Activated CD8-positive, alpha-beta T cell treated with anti-CD3 and anti-CD28 coated beads, Interleukin-2, amount 10 ng/mL, durations not matched to agents 7 days and 5 days (primary cell): ENCODE measurements at places on chromosomes 2 and 18.

DNA sequence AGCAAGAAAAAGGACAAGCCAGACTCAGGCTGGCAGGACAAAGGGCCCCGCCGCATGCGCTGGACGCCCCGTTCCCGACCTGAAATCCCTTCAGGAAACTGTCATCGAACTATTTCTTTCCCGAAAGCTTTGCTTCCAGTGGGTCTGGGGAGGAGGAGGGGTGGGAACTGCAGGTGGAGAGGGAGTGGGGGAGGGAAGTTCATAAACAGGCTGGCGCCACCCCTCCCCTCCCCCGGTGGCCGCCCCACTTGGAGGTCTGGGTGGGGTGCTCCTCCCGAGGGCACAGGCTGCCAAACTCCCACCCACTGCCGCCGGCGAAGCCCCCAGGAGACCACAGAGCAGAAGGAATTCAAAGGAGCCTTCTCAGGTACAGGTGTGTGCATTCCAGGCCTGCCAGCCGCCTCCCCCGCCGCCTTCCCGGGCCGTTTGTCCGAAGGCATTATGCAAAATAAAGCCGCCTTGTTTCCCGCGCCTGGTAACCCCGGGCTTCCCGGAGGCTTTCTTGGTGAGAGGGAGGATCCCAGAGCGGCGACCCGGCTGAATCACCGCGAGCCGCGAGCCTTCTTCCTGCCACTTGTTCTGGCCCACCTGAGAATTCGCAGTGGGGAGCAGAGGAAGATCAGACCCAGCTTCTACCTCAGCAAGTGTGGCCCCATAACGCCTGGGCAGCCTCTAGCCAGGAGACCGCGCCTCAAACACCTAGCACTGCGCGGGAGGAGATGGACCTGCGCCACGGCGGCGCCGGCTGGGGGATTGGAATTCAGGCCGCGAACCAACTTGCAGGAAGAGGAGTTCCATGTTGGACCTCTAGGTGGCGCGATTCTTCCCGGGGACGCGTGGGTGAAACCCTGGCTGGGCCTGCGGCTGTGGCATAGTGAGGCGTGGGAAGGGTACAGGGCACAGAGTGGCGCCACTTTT is 101.9 kb downstream of the FOXI3 start:
- DNase-seq, result peak; percentile 74

DNA sequence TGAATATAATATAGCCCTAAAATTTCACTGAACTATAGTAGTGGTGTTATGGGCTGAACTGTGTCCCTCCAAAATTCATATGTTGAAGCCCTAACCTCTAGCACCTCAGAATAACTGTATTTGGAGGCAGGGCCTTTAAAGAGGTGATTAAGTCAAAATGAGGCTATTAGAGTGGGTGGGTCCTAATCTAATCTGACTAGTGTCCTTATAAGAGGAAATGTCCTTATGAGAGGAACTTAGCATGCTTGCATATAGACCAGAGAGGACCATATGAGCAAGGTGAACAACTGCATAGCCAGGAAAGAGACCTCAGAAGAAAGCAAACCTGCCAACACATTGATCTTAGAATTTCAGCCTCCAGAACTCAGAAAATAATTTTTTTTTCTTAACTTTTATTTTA is 238.4 kb downstream of the ZEB2 start:
- no peak for DNase-seq

DNA sequence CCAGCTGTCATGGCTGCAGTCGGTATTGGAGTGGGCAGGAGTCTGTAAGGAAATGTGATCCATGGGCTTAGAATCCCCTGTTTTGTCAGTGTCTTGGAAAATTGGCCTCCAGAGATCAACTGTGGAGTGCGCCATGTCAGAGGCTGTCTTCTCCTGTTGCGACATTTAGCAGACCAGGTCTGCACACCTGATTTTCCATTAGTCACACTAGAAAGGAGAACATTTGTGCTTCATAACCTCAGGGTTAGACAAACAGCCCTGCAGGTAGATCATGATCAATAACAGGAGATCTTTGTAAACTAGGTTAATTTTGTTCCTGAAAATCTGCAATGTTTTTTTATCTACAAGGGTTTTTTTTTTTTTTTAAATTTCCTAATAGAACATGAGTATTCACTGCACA is 28.0 kb downstream of the LDLRAD4 start:
- no peak for DNase-seq

DNA sequence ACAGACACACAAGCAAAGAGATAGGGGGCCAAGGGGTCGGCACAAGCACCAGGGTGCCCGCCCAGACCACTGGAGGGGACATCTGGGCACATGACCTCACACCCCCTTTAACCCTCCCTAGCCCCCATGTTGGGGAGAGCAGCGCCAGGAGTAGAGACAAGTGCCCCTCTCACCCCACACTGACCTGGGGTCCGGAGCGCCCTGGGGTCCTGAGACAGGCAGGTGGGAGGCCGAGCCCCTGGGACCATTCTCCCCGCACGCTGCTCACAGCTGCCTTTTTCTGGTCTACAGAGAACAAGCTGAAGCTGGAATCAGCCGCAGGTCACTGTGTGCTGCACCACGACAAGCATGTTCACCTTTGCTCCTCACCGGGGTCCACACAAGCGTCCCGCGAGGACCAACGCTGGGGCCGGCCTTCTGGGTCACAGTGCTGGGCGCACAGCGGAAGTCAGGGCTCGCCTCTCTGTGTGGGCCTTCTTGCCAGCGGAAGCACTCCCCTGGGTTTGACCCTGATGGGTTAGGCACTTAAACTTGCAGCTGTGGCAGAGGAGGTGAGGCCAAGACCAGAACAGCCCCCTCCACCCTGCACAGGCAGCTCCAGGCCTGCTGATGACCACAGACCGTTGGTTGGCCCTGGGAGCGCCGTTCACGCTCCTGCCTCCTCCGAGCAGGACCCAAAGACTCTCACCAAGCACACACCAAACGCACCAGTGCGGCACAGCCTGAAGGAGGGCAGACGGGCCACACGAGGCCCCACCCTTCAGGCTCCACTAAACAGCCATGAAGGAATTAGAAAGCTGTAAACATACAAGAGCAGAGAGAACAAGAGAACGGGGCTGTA is 275.3 kb downstream of the EIPR1 start:
- no peak for DNase-seq

DNA sequence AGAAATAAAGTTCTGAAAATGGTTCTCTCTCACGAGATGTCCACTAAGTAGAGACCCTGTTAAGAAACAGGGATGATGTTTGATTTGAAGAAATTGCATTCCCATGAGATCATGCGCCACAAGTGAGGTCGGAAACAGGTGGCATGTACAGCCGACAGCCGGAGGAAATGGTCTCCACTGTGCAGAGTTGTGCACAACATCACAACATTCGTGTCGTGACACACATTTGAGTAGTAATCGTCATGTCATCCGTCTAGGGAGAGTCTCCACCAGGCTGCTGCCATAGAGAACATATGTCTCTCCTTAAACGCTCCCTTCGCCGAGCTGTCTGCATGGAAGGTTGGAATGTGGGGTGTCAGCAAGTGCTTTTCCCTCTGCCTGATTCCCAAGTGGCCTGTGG is 84.7 kb downstream of the ASAP2 start:
- DNase-seq, result no peak

- no peak for DNase-seq
Measured at GRCh38 chr18:46062781-46063180, 9.3 kb downstream of the PSTPIP2 start.

DNA sequence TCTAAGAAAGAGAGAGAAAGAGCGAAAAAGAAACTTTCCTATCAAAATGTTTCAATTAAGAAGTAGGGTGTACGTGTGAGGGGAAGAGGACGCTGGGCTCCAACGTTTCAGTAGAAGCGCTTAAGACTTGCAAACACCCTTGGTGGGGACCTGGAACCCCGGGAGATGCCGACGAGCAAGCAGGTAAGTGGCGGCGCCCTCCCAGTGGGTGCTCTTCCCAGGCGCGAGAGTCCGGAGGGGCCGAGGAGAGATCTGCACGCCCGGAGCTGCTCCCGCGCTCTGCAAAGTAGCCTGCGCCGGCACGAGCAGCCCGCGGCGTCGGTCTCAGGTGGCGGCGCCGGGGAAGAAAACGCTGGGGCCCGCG is 678 bp upstream of the OTX1 start:
- DNase-seq, result peak; percentile 30
